ENCODE measurements at places on chromosomes 11 and 22. TPM values are rescaled to one million over a fixed set of nuclear protein-coding genes. Genes with fewer than 3 reads are reported as not detected.

NXPE1 gene
- total RNA-seq, result not detected

SLC6A5 gene
- total RNA-seq, result not detected

SCGB1A1 gene
- not detected for total RNA-seq

TANGO2 gene
- total RNA-seq, result 44.5 TPM

DENND5A gene
- total RNA-seq, result 11.6 TPM

OR51B5 gene
- total RNA-seq, result not detected

F2 gene
- not detected for total RNA-seq

TESMIN gene
- 12.3 TPM for total RNA-seq

KRTAP5-11 gene
- not detected for total RNA-seq

TRIM49 gene
- total RNA-seq, result not detected

ARHGEF17 gene
- total RNA-seq, result 0.05 TPM

SLN gene
- total RNA-seq, result not detected

SMTNL1 gene
- not detected for total RNA-seq

GGA1 gene
- total RNA-seq, result 64.4 TPM

ZNHIT2 gene
- 8.6 TPM for total RNA-seq

EED gene
- total RNA-seq, result 63.9 TPM

SLC1A2 gene
- not detected for total RNA-seq

IFITM10 gene
- 0.70 TPM for total RNA-seq

MS4A15 gene
- not detected for total RNA-seq

SCGB1D4 gene
- total RNA-seq, result not detected

PRMT3 gene
- 15.6 TPM for total RNA-seq

MS4A6E gene
- not detected for total RNA-seq

PRRG4 gene
- total RNA-seq, result 0.53 TPM

MGAT3 gene
- 0.55 TPM for total RNA-seq

FXYD2 gene
- total RNA-seq, result 0.48 TPM

APOA1 gene
- total RNA-seq, result not detected

HPX gene
- total RNA-seq, result not detected

PGA5 gene
- not detected for total RNA-seq

CCDC116 gene
- total RNA-seq, result 0.43 TPM

INPP5J gene
- total RNA-seq, result not detected

GDPD4 gene
- not detected for total RNA-seq

PANX1 gene
- total RNA-seq, result 13.9 TPM

ANGPTL5 gene
- total RNA-seq, result not detected

HYOU1 gene
- total RNA-seq, result 123 TPM

UQCC3 gene
- 8.2 TPM for total RNA-seq

ST13 gene
- total RNA-seq, result 138 TPM

CD6 gene
- 293 TPM for total RNA-seq

MS4A4A gene
- total RNA-seq, result not detected

ANO1 gene
- not detected for total RNA-seq

VPS26B gene
- 63.9 TPM for total RNA-seq

TRIM66 gene
- 22.4 TPM for total RNA-seq

HBB gene
- total RNA-seq, result not detected
